Glutamatergic neuron (in vitro differentiated cells): ENCODE measurements at places on chromosomes 7 and 10. TPM values are rescaled to one million over a fixed set of nuclear protein-coding genes. Genes with fewer than 3 reads are reported as not detected.

TAC1 gene
- total RNA-seq, result 12.1 TPM

DNA sequence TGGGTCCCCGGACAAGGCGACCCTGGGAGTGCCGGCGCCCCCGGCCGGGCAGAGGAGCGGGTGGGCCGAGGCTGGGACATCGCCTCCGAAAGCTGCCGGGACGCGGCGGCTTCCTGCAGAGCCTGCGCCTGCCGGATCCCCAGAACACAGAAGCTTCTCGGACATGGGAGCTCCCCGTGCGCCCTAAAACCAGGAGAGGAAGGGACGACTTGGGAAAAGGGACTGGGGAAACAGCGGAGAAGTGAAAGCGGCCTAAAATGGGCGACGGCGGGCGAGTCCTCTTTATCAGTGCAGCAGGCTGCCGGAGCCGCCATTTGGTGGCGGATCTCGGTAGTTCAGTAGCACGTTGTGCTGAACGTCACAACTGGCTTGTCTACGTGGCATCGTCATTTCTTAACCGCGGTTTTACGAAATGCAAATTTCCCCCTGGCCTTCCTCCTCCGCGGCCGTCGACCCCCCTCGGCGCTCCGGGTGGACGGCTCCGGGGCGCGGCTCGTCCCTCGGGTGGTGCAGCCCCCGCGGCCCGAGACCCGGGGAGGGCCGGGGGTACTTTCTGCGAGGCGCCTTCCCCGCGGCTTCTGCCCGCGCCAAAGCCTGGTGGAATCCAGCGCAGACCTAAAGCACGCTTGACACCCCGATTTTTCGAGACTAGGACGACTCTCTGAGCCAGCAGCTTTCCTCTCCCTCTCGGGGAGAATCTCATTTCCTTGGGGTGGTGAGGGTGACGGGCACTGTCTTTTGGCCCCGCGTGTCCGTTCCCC is 9.9 kb upstream of the SPAG6 start:
- H3K27ac ChIP-seq, result no peak overlapping the region
- peak; percentile 55 for DNase-seq
- H3K4me3 ChIP-seq, result peak overlapping the region; percentile 42
- peaks cover 4% of the 10 kb centered on the region for H3K36me3 ChIP-seq
- peaks cover 23% of the 10 kb centered on the region for H3K27me3 ChIP-seq
- peaks cover 1% of the 10 kb centered on the region for H3K4me1 ChIP-seq

DNA sequence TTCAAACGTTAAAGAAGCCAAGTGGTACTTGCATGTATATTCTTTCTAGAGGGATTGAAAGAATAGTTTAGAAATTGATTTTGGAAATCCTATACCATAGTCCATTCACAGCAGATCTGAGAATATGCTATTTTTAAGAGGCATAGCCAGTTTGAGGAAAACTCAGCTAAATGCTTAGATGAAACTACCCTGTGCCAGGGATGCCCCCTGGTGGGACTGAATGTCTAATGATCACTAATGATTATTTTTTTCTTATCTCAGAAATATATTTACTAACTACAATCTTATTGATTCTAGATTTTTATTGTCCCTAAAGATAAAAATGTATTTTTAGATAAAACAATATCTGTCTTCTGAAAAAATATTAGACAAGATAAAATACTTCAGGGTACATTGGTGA is 844.9 kb upstream of the PHF14 start:
- peaks cover 3% of the 10 kb centered on the region for H3K4me1 ChIP-seq
- no peaks in the 10 kb centered on the region for H3K36me3 ChIP-seq
- no peaks in the 10 kb centered on the region for H3K27me3 ChIP-seq
- no peak overlapping the region for H3K4me3 ChIP-seq
- peak; percentile 61 for DNase-seq

DNA sequence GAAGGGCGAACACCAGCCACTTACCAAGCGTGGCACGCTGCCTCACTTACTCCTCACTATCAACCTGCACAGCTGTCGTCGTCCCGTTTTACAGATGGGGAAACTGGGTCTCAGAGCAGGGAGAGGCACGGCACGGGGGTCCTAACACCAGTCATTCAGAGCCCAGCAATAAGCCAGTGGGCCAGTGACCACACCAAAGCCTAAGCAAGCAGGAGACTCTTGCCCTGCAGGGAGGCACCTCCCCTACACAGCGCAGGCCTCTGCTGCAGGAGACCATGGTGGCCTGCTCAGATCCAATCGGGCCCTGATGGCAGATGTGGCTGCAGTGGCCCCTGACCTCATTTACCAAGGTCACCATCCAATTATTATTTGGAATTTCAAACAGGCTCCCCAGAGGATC is 4.8 kb downstream of the SLIT1 start:
- H3K36me3 ChIP-seq, result no peaks in the 10 kb centered on the region
- no peak overlapping the region for H3K27ac ChIP-seq
- no peak for DNase-seq
- H3K4me3 ChIP-seq, result no peak overlapping the region
